ENCODE measurements at places on chromosomes 7 and 10.

- no peak for DNase-seq
These were observed 434.1 kb downstream of the DNAJB9 start for GRCh38 chr7:109003742-109004141.

DNA sequence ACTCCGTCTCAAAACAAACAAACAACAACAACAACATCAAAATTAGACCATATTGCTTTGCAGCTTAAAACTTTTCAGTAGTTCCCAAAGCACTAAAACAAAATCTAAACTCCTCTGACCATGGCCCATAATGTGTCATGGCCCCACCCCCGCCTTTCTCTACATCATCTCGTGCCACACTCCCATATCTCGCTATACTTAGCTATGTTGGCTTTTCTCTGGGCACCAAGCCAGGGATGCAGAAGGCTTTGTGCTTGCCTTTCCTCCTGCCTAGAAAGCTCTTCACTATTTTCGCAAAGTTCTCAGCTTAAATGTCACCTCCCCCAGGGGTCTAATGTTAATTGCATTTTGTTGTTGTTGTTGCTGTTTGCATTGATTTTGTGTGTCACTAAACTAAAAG, 15.1 kb upstream of the SLC16A12 start:
- DNase-seq, result no peak

DNA sequence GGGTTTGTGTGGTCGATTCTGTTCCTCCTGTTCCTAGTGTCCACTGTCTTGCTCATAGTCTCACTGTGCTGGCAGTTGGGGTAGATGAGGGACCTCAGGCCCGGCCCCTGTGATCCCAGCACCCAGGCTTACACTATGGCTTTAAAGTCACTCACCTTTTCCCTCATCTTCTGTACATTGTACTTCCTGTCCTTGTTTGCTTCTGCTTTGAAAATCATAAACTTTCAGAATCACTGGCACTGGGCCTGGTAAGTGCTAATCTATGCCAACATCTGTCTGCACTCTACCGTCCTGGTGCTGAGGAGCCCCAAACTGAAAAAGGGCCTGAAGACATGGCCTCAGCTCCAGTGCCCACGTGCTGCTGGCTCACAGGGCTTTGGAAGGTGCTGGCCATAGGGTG, 5.7 kb upstream of the TAS2R60 start:
- DNase-seq, result no peak

DNA sequence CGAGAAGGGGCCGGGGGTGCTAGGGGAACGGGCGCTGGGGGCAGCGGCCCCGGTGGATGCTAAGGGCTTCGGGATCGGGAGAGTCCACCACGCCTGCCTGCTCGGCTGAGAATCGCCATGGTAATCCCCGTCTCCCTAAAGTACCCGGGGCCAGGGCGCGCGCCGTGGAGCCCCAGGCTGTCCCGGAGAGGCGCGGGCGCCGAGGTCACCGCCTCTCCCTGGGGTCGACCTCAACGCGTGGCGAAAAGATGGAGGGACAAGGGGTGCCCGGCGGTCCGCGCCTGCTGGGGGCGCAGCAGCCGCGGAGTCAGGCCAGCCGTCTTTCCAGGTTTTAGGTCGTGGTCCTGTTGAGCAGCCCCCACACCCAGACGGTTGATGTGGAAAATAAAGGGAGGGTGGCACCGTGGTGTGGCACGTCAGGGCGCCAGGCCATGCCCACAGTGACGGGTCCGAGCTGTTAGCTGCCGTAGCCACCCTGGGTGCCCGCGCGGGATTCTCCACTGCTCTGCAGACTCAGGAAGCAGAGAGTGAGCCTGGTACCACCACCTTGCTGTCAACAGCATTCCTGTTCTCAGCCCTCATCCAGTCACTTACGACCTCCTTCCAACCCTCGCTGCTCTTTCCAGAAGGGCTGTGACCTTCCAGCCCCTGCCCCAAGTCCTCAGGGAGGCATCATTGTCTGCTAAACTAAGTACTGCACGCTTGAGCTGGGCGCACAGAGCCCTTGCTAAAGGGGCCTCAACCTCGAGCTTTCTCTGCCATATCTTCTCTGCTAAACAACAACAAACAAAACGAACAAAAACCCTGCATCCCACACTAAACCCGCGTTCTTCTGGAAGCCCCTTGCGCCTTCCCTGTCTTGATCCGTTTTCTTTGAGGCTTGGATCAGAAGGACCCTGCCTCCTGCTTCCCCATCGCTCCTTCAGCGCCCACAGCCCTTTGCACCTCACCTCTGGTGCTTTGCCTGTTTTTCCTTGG, 666 bp downstream of the SMKR1 start:
- DNase-seq, result no peak

GRCh38 chr7:36312064-36312914, 77.4 kb upstream of the ANLN start:
- DNase-seq, result no peak

GRCh38 chr10:110733218-110733952, 89.2 kb downstream of the RBM20 start:
- DNase-seq, result peak; percentile 11

DNA sequence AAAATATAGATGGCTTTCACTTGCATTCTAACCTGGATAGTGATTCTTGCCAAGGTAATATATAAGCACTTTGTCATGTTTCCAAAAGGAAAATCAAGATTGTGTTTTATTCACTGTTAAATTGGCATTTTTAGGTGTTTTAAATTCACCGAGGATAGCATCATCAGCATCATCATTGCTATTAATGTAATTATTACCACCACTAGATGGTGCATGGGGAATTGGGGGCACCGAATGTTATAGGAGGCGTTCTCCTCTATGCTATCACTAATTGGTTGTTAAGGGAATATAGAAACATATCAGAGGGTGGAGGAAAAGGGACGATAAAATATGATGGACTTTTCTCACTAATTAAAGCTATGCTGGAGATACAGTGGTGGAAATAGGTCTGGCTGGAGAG, 95.5 kb downstream of the CELF2 start:
- no peak for DNase-seq

DNA sequence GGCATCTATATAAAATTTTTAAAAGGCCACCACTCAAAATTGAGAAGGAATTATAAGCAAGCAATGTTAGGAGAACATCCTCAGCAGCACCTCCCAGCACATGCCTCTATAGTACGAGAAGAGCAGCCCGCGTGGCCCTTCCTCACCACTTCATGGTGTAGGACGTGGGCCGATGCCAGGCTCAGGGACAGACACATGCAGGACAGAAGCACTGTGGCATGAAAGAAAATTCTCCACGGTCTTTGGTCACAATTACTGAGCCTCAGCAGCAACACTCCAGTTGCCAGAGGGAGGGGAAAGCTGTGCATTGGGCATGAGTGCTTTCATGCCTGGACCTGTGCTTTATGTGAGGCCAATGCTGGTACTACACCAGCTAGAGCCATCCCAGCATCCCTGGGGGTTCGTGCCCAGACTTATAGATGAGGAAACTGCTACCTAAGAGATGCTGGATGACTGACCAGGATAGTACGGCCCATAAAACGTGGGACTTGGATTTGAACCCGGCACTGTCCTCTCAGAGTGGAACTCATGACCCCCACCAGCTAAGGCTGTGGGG, 164.7 kb downstream of the ADAM12 start:
- DNase-seq, result peak; percentile 23

GRCh38 chr7:143280160-143280559, 4.6 kb upstream of the TMEM139 start:
- DNase-seq, result no peak

DNA sequence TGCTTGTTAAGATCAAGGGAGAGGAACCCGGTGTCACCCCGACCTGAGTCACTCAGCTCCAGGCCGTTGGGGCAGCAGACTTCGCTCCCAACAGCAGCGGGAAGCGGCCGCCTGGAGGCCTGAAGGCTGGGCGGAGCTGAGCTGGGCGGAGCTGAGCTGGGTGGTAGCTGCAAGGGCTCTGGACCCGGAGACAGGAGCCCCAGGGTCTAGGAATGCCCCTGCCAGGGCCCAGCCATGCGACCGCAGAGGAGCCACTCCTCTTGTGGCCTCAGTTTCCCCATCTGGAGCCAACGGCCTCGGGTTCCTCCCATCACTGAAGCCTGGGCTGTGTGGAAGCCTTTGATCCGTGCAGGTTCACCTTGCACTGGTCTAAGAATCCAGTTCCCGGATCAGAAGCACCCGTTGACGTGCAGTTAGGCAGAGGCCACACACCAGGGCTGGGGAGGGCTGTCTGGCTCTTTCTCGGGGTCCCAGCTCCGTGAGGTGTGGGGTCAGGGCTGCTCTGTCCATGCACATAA, 21.9 kb upstream of the DPYSL4 start:
- no peak for DNase-seq

All from fibroblast of mammary gland (primary cell).